ENCODE measurements at places on chromosomes 6 and 20. TPM values are rescaled to one million over a fixed set of nuclear protein-coding genes. Genes with fewer than 3 reads are reported as not detected.

DNA sequence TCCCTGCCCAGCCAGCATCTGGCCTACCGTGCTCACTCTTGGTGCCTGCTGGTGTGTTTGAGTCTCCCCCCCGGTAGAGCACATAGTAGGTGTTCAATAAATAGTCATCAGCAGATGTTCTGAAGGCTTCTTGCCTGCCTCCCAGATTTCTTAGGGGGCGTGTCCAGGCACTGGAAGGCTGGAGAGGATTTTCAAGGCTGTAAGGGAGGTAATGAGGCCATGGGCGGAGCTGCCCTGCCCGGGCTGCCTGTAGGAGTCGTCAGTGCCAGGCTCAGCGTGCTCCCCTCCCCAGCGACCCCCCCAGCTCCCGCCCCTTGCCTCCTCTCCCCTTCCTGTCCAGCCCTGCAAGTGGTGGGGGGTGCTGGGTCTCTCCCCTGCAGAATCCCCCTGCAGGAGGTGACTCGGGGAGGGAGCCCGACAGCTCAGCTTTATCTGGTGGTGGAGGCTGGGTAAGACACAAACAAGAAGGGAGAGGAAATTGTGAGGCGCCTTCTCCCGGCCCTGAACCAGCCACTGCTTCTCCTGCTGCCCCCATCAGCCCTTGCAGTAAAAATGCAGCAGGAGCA is 55.9 kb downstream of the BCAS4 start:
- peaks cover 14% of the 10 kb centered on the region for H3K4me1 ChIP-seq
- H3K27ac ChIP-seq: no peak overlapping the region
- H3K27me3 ChIP-seq: no peaks in the 10 kb centered on the region
- no peak for DNase-seq
- no peak overlapping the region for H3K4me3 ChIP-seq
- no peaks in the 10 kb centered on the region for H3K36me3 ChIP-seq

DNA sequence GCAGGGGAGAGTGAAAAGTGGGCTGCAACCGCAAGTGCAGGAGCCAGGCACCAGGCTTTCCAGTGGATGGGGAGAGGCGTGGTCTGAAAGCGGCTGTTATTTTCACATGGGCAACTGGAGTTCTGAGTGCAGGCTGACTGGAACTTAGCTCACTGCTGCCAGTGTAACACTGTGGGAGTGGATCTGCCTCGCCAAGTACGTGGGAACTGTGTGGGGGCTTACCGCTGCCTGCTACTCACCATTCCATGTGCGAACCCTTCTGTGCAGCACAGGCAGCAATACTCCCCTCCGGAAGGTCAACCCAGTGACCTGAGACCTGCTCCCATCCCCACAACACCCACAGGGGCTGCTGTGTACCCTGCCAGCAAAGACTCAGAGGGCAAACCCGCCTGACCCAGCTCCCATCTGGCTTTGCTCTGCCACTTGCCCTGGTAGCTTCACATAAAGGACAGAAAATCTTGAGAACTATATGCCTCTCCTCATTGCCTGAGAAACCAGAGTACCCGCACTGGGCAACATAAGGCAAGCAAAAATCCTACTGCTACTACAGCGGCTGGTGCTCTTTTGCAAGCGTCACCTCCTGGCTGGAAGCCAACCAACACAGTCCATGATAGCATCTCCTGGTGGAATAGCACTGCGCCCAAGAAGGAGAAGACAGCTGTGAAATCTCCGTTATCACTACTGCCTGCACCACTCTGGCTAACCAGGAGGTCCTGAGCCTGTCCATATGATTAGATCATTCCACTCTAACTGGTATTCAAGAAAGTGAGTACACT is 54.4 kb upstream of the SIRPG start:
- no peaks in the 10 kb centered on the region for H3K27me3 ChIP-seq
- no peak overlapping the region for H3K27ac ChIP-seq
- H3K4me3 ChIP-seq: no peak overlapping the region
- no peak for DNase-seq
- H3K36me3 ChIP-seq: no peaks in the 10 kb centered on the region

GRCh38 chr6:139533573-139534471 is 159.4 kb upstream of the CITED2 start:
- H3K4me3 ChIP-seq: no peak overlapping the region
- H3K4me1 ChIP-seq: peaks cover 10% of the 10 kb centered on the region
- peak; percentile 46 for DNase-seq
- no peaks in the 10 kb centered on the region for H3K27me3 ChIP-seq

The FILIP1 gene
- 4.7 TPM for total RNA-seq

- H3K27me3 ChIP-seq: no peaks in the 10 kb centered on the region
- peaks cover 11% of the 10 kb centered on the region for H3K4me1 ChIP-seq
These were observed 3.1 kb downstream of the SHPRH start for GRCh38 chr6:145960918-145961589.

DNA sequence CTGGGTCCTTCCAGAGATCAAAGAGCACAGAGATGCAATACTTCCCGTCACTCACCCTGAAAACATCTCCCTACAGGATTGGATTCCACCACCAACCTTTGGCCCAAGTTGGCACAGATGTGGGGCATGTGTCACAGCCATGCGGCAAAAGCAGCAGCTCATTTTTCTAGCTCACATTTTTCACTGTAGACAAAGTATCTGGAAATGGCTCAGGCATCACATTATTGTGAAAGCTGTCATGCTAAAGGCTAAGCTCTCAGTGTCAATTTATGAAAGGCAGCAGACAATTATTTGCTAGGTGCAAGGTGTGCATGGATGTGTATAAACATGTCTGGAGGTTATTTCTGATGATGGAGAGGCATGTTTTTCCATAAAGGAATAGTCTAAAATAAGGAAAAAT is 248.8 kb upstream of the PRND start:
- no peaks in the 10 kb centered on the region for H3K27me3 ChIP-seq
- no peaks in the 10 kb centered on the region for H3K36me3 ChIP-seq
- H3K4me3 ChIP-seq: no peak overlapping the region
- H3K27ac ChIP-seq: no peak overlapping the region
- H3K4me1 ChIP-seq: no peaks in the 10 kb centered on the region

The DAAM2 gene
- 20.6 TPM for total RNA-seq

GRCh38 chr6:83047065-83047754 is 18.4 kb downstream of the UBE3D start:
- H3K27ac ChIP-seq: no peak overlapping the region
- H3K27me3 ChIP-seq: no peaks in the 10 kb centered on the region
- H3K4me1 ChIP-seq: no peaks in the 10 kb centered on the region
- DNase-seq: no peak
- no peak overlapping the region for H3K4me3 ChIP-seq

The GMNN gene
- total RNA-seq: 7.5 TPM

DNA sequence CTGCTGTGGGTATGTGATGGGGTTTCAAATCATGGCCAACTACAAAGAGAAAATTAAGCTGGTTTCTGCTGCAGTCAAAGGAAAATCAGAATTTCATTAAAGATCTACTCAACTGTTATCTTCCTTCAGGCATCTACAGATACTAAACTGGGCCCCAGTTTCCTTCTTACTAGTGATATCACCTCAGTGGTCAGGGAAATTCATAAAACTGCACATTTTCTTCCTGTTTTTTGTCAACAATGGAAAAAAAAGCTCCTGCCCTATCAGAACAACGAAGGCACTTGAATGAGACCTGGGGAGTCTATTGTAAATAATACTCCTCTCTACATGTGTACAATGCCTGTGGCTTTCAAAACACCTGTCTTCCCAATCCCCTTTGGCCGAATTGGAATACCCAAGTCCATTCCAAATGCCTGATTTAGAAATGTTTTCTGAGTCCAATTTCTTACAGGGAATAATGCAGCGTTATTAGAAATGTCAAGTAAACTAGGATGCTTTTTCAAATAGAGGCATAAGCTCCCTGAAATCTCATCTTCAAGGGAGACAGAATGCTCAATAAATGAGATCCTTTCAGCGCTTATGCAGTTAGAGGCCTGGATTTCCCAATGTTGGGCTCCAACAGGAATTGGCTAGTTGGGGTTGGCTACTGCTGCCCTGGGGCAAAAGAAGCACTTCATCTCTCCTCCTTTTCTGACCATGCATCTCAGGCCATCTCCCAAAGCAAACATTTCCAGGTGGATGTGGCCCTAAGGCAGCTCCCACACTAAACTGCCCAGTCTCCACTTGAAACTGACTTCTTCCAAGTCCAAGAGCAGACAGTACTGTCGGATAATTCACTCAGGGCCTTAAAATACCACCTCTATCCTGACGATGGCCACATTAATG is 143.3 kb downstream of the NFATC2 start:
- H3K27ac ChIP-seq: no peak overlapping the region
- H3K4me3 ChIP-seq: no peak overlapping the region
- peaks cover 2% of the 10 kb centered on the region for H3K4me1 ChIP-seq

The CTCFL gene
- total RNA-seq: not detected

GRCh38 chr20:23508449-23509229 is 17.7 kb downstream of the CST8 start:
- no peaks in the 10 kb centered on the region for H3K27me3 ChIP-seq
- no peak for DNase-seq
- no peak overlapping the region for H3K27ac ChIP-seq
- no peak overlapping the region for H3K4me3 ChIP-seq
- H3K36me3 ChIP-seq: no peaks in the 10 kb centered on the region
- no peaks in the 10 kb centered on the region for H3K4me1 ChIP-seq

- no peak for DNase-seq
- no peaks in the 10 kb centered on the region for H3K4me1 ChIP-seq
- no peak overlapping the region for H3K4me3 ChIP-seq
These were observed 98.7 kb downstream of the BACH2 start for GRCh38 chr6:90197854-90198496.

The INSM1 gene
- total RNA-seq: not detected

- no peaks in the 10 kb centered on the region for H3K27me3 ChIP-seq
- H3K27ac ChIP-seq: no peak overlapping the region
- no peaks in the 10 kb centered on the region for H3K36me3 ChIP-seq
- H3K4me1 ChIP-seq: no peaks in the 10 kb centered on the region
- no peak overlapping the region for H3K4me3 ChIP-seq
- no peak for DNase-seq
These were observed 249.1 kb downstream of the LY86 start for GRCh38 chr6:6837541-6838080.

- H3K4me1 ChIP-seq: no peaks in the 10 kb centered on the region
- no peaks in the 10 kb centered on the region for H3K36me3 ChIP-seq
- H3K27me3 ChIP-seq: no peaks in the 10 kb centered on the region
- H3K27ac ChIP-seq: no peak overlapping the region
These were observed 225.9 kb upstream of the CST7 start for GRCh38 chr20:24723186-24723585.

The SKIC2 gene
- 53.4 TPM for total RNA-seq

DNA sequence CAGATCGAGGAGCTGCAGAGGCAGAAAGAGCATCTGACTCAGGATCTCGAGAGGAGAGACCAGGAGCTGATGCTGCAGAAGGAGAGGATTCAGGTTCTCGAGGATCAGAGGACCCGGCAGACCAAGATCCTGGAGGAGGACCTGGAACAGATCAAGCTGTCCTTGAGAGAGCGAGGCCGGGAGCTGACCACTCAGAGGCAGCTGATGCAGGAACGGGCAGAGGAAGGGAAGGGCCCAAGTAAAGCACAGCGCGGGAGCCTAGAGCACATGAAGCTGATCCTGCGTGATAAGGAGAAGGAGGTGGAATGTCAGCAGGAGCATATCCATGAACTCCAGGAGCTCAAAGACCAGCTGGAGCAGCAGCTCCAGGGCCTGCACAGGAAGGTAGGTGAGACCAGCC is 26.2 kb downstream of the C20orf173 start:
- no peak for DNase-seq
- H3K4me1 ChIP-seq: no peaks in the 10 kb centered on the region
- H3K27me3 ChIP-seq: no peaks in the 10 kb centered on the region
- H3K36me3 ChIP-seq: no peaks in the 10 kb centered on the region
- H3K27ac ChIP-seq: no peak overlapping the region

DNA sequence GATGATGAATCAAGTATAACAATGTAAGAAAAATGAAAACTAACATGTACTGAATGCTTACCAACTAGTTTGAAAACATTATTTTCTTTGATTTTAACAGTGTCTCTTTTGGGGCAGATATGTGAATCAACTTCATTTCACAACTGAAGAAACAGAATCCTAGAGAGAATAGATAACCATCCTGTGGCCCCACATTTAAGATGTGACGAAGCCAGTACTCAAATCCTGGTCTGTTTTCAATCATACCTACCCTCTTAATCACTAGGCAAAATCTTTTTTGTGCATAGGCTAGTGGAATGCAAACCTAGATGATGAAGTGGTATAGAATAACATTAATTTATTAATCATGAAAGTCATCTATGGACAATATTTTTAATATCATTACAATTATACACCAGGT is 371.6 kb upstream of the EPHA7 start:
- H3K4me3 ChIP-seq: no peak overlapping the region
- no peaks in the 10 kb centered on the region for H3K36me3 ChIP-seq
- H3K27ac ChIP-seq: no peak overlapping the region
- DNase-seq: no peak
- no peaks in the 10 kb centered on the region for H3K4me1 ChIP-seq

The GABRR1 gene
- not detected for total RNA-seq

DNA sequence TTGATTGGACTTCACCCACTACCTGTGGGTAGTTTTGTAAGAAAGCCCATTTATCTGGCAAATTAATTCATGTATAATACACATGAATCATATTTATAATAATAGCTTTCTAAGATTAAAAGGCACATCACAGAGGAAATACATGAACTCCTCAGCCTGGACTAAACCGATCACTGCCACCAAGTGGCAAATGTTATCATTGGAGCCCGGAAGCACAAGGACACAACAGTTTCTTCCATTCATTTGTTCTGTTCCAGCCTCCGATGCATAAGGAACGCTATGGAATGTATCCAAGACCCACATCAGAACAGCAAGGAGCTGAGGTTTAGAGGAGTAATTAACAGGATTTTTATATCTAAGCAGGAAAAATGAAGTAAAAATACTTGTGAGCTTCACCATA is 13.9 kb upstream of the IPCEF1 start:
- H3K36me3 ChIP-seq: no peaks in the 10 kb centered on the region
- H3K27me3 ChIP-seq: no peaks in the 10 kb centered on the region
- DNase-seq: no peak
- no peak overlapping the region for H3K4me3 ChIP-seq
- H3K4me1 ChIP-seq: no peaks in the 10 kb centered on the region
- H3K27ac ChIP-seq: no peak overlapping the region

The TMC2 gene
- total RNA-seq: not detected

DNA sequence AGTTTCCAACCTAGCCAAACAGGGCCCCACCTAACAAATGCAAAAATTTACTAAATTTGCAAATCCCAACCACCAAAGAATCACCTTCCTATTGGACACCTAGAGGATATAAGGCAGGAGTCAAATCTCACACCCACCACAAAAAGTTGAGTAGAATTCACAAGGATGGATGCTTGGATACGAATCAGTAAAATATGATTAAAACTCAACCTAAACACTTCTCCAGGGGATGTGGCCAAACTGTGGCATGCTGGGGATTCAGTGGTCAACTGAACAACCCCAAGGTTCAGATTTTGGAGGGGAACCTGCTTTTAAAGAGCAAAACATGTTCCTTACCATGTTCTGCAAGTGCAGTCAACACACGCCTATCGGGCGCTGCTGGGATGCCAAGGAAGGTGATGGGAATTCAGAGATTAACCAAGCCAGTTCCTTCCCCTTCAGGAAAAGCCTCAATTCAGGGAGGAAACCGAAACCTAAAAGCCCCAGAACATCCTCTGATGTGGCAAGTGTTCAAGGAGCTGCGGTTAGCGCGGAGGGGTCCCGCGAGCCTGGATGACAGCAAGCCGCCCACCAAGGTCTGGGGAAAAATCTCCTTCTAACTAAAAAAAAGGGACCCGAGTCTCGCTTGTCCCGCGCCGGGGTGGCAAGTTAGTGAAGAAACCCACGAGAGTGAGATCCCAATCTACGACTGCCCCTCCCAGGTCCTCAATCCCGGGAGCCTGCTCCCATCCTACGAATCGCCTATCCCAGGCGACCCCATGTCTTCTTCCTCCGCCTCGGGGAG is 902 bp downstream of the SAMHD1 start:
- peaks cover 14% of the 10 kb centered on the region for H3K4me1 ChIP-seq
- H3K4me3 ChIP-seq: peak overlapping the region; percentile 68
- H3K36me3 ChIP-seq: no peaks in the 10 kb centered on the region
- DNase-seq: no peak
- peak overlapping the region; percentile 72 for H3K27ac ChIP-seq

Measured in ovary (tissue), 10 donors.